ENCODE measurements at places on chromosomes 4 and X.

- peak; percentile 45 for DNase-seq
Observed at GRCh38 chr4:174120446-174121295, 162.8 kb downstream of the FBXO8 start.

DNA sequence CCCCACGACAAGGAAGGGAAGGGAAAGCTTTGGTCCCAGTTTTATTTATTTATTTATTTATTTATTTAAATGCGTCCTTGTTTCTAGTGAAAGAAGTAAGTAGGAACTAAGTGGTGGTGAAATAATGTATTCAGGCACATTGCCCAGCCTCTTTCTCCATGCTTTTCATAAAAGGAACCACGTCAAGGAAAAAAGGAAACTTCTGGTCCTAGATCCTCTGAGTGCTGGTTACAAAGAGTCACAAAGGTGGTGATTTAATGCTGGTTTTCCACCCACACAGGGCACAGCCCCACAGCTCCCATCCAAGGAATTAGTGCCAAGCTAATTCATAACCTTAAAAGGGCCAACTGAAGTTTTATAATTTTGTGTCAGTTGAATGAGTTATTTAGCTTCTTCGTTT is 206.6 kb upstream of the GYPA start:
- no peak for DNase-seq

DNA sequence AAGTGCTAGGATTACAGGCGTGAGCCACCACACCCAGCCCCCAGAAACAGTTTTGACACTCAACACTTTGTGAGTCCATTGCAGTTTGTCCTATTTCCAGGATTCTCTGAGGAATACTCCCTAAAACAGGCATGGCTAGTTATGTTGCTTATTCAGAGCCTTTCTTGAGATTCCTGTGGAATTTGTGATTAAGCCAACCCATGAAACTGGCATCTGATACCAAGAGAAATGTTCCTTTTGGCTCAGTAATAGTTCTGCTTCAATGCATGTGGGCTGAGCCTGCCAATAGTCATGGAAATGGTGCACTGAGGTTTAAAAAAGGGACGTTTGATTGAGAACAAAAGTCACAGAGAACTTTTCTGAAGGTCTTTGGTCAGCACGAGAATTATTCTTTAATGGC is 241.7 kb downstream of the PPP1R2C start:
- DNase-seq = no peak

DNA sequence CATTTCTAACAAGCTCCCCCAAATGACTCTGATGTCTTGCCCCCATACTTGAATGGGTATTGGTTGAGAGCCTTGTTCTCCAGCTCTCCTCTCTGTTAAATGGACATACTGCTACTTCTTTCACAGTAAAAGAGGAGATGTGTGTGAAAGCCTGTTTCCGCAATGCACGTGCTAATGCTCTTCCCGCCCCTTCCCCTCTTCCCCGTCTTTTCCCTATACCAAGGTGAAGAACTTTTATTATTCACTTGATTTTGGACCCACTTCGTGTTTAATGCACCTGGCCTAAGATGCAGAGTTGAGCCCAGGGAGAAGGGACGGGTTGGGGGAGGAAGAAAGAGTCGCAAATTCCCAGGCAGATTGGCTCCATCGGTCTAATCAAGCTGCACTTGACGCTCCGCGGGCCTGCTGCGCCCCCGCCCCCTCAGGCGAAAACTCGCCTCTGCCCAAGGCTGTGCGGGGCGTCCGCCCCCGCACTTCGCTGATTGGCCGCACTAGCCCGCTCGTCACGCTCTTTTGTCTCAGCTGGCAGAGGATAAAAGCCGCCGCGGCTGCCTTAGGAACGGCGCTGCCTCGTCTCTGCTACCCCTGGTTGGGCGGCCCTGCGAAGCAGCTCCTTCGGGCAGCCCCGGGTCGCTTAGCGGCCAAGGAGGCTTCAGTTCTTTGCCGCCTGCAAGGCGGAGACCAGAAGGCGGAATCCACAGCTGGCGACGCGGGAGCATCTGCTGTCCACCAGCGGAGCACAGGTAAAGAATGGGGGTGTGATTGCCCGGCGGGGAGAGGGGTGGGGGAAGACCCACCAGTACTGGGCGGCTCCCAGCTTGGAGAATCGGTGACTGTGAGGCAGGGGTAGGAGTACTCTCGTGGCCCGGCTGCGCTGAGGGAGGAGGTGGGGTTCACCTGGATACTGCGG is at the start of gene ZCCHC12:
Gene ZCCHC12, plus strand, starts transcription at position 562 of the 910 bp plus-strand sequence. CDS start 1,421 bp downstream, outside the sequence.
- peak; percentile 26 for DNase-seq

DNA sequence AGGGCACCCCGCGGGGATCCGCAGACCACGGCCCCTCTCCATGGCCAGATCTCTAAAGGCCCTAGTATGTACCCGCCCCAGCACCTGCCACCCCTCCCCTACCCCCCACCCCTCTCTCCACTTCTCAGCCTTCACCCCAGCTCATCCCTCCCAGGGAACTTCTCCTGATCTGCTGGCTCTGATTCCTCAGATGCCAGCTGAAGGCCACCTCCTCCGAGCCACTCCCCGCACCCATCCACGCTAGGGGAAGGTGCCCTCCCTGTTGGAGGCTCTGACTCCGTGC is 11.9 kb downstream of the PSAPL1 start:
- no peak for DNase-seq

GRCh38 chr4:91958596-91958995 is 345.2 kb upstream of the GRID2 start:
- DNase-seq = no peak

DNA sequence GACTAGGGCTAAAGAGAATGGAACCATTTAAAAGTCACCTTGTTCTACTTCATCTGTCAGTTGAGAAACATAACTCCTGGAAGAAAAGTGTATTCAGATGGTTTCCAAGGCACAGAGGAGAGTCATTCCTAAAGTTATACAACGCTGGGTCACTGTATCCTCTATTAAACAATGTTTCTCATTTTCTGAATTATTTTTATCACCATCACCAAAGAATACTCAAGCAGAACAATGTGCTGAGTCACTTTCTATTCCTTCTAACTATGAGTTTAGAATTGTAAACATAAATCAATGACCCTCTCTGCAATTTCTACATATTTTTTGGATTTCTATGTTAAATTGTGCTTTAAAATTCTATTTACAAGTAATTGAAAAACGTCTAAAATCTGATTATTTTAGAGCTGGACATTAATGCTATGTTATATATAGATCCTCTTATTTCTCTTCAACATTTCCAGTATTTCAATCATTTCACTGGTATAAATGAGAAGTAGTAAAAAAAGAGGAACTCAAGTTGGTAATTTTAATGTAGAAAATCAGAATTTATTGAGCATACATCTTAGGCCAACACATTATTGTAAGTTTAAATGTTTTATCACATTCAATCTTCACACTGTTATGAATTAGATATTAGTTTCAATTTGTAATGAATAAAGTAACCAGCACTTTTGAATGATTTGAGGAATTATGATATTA is 7.5 kb downstream of the DTHD1 start:
- no peak for DNase-seq

Measured in activated CD4-positive, alpha-beta T cell treated with anti-CD3 and anti-CD28 coated beads, Interleukin-10, Interleukin-2, amounts not matched to agents 100 ng/mL and 50 ng/mL, durations not matched to agents 16 hours and 8 hours (primary cell).